Spinal cord (tissue), 10 donors: ENCODE measurements at places on chromosomes 5 and 9.

DNA sequence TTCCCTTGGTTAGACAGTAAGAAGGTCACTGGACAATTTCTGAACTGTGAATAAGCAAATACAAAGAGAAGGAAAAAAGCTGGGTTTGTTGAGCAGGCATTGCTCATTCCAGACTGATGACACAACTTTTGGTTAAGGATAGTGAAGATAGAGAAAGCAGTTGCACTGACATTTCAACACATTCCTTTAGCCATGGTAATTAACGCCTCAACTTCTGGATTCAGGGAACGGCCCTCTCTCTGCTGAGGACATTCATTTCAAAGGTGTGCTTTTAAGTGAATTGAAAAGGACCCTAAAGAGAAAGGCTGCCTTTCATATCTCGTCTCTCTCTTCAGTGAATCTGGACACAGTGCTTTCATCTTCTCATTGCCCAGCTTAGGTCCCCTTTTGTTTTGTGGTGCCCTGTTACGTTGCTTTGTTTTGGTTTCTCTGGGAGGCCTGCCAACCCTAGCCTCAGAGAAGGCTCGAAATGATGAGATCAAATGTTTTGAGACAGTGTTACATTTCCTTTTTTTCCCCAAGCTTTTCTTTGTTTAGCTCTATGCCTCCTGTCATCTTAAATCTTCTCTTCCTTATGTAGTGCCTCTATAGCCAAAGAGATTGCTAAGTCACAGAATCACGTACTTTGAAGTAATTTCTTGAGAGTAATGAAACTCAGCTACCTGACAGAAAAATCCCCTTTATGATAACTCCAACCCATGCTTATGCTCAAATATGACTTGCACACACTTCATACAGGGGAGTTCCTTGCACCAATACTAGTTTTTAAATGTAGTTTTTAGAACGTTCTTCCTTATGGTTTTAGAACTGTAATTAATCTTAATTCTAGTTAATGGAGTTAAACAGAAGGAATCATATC lies 94.4 kb upstream of the IFNE start:
- DNase-seq: peak; percentile 64

DNA sequence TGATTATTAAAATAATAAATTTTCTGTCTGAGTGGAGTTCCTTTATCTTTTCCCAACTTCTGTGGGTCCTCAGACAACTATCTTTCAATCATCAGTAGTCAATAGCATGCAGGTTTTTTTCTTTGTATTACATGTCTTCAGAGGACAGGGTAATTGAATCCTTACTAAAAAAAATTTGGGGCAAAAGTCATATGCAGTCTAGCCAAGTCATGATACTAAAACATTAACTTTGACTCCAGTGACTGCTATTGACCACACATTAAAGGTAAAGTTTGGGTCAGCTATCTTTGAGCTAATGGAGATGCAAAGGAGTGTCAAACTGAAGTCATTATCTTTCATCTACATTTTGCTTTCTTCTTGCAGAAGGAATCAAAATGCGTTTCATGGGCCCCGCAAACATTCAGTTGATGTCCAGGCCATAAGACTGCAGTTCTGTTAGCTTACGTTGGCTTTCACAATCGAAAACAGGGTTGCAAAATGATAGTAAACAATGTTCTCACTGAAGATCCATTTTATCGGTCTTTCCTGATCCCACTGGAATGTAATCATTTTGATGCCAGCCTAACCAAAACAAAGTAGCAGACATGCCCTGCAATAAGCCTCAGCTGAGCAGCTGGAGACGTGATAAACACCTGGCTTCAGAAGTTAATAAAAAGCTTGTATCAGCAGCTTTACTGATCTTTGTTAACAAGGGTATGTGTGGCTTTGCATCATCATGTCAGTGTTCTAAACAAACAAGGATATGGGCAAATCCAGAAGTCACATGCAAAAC lies 186.1 kb upstream of the PRLR start:
- no peak for DNase-seq

DNA sequence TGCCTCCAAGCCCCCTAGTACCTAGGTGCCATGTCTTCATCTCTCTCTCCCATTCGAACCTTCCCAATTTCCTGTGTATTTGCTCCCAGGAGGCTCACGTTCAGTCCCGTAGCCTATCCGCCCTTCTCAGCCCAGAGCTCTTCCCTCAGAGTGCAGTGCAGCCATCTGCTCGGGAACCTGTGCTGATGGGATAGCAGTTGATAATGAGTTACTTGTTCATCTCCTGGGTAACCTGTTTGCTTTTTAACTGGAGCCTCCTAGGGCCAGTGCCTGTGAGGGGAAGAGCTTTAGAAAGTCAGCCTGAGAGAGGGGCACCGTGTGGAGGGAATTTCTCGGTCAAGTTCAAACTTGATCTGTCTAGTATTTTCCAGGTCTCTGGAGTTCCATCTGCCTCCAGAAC lies 229.8 kb upstream of the IL12B start:
- DNase-seq: no peak

GRCh38 chr9:75979362-75979761 lies 88.9 kb downstream of the PCSK5 start:
- DNase-seq: no peak

- no peak for DNase-seq
Measured at GRCh38 chr5:97067296-97067850, 75.0 kb downstream of the LIX1 start.

DNA sequence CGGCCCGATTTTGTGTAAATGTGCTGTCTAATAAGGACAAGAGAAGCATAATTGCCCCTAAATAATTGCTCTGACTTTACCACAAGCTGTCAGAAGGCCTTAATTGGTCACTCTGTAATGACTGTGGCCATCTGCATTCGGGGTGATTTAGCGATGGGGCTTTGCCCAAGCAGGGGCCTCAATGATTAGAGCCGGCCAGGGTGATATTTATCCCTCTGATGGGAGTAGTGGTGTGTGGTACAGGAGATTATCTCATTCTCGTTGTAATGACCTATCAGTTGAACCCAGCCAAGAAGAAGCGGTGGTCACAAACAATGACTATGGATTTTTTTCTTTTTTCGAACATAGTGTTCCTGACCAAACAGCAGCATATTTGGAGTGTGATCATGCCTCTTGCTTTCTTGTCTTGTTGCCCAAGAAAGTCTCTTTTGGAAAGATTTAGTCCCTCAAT lies 72.0 kb upstream of the SAP30L start:
- DNase-seq: no peak

DNA sequence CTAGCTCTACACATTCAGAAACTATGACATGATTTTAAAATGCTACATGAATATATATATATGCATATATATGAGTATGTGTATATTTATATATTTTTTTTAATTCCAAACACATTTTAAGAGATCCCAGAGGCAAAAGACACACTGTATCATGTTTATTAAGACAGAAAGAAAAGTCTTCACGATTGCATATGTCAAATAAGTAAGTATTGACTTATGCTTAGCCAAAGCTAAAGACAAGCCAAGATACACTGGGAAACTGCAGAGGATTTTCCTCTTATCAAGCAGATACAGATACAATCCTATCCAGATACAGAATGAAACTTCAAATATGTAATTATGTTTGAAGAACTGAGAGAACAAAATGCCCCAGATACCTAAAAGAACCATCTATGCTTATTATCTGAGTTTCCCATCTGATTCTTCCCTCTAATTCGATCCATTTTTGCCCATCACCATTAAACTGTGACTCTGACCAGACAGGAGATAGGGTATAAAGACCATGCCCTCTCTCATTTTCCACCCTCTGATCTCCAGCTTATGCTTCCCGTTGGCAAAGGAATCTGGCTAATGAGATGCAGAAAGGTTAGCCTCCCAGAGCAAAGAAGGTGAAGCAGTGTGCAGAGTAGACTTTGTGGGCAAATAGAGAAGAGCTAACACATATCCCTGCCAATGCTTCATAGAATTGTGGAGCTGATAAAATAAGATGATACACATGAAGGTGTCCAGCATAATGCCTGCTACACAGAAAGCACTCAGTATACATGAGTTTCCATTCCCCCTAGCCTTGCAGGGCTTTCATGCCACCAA lies 131.0 kb upstream of the TARS1 start:
- no peak for DNase-seq

DNA sequence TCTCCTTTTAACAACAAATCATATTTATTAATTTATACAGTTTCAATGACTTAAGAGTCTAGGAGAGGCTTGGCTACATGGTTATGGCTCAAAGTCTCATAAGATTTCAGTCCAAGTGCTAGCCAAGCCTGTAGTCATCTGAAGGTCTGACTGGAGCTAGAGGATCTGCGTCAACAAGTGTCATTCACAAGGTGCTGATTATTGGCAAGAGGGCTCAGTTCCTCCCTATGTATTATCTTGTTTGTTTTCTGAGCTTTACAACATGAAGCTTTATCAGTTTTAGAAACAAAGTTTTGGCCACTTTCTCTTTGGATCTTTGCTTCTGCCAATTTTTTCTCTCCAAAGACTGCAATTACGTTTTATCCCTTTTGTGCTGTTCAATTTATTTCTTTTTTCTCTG lies 94.7 kb downstream of the RICTOR start:
- no peak for DNase-seq
